ENCODE measurements at places on chromosomes 13 and 19.

DNA sequence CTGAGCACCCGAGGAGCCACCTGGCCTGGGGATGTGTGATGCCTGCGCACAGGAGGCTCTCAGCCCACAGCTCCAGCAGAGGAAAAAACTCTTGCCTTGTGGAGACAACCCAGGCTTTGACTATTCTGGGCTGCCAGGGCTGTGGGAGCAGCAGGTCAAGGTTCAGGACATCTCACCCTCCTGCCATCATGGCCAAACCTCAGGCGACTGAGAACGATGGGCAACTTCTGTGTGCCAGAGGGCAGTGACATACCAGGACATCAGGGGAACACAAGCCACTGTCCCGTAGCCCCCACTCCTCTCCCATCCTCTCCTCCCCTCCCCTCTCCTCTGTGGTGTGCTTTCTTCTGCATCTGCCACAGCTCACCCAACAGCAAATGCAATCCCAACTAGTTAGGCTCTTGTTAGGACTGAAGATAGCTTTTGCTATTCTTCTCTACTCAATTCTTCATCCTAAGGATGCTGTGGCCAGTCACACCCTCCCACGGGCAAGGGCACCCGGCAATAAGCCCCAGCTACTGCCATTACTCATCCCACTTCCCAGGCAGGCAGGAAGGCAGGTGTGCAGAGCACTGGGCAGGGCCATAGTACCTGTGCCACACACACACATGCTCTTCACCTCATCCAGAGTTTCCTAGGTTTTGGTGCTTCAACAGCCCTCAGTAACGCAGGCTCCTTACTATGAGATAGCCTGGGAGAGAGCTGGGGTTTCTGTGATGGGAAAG is 16.8 kb downstream of the ELL start:
- DNase-seq, result no peak

GRCh38 chr19:901216-902092 is 8.2 kb downstream of the RNU6-9 start:
- DNase-seq, result no peak

DNA sequence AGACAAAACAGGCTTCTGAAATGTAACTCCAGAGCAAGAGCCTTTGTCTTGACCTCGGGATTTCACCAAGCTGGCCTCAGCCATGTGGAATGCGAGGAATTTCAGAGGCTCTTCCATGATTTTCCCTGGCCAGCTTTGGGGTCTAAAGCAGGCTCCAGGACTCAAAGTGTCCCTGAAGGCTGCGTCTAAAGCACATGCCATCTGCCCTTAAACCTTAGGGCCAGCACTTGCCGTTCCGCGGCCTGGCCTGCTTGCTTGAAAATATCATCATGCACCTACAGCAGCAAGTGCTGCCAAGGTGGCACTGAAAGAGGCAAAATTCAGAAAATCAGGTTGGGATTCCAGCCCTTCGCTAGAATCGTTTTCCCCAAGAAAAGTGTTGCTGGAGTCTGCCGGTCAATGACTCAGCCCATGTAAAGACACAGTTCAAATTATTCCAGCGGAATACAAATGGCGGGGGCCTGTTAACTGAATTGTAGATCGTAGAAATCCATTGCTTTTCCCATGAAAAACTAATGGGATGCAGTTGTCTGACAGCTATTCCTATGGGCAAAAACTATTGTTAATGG is 105.7 kb upstream of the RAP2A start:
- no peak for DNase-seq

- no peak for DNase-seq
These were observed 4.2 kb upstream of the TNPO2 start for GRCh38 chr19:12727745-12728433.

DNA sequence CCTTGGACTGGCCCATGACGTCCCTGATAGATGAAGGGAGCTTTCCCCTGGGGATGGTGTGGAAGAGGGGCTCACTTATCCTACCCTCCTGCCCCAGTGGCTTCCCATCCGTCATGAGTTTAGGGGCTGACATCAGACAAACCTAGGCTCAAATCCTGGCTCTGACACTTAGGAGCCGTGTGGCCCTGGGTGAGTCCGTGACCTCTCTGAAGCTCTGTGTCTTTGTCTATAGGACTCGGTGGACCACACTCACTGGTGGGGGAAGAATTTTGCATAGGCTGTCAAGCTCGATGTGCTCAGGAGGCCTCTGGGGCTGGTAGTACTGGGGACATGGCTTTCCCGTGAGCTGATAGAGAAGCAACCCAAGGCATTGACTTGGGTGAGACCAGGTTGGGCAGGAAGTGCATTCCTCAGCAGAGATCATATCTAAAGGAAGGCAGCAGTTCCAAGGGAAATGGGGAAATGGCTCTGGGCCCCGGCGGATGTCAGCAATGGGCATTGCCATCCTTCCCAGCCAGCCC is 17.4 kb upstream of the AP1M2 start:
- DNase-seq, result no peak

DNA sequence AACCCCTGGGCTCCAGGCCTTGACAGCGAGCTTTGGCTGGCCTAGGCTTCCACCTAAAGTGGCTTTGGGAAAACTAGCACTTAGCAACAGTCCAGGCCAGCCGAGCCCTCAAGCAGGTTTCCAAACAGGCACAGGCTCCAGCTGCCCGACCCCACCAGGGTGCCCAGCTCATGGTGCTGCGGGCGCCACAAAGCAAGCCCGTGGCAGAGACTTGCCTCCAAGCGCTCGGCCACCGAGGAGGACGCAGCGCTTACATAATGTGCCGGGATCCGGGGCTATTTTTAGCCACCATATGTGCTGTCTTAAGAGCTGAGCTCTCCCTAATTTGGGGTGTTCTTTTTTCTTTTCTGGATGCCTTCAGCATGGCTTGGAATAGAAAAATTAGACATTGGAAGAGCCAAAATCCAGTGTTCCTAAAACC is 56.1 kb upstream of the F7 start:
- DNase-seq, result no peak

- DNase-seq, result no peak
These were observed 143.6 kb upstream of the SLITRK1 start for GRCh38 chr13:84025824-84026223.

- no peak for DNase-seq
These were observed 125.4 kb upstream of the ZNF507 start for GRCh38 chr19:32219881-32220472.

- DNase-seq, result peak; percentile 16
These were observed 109.8 kb upstream of the MLNR start for GRCh38 chr13:49110122-49110912.

DNA sequence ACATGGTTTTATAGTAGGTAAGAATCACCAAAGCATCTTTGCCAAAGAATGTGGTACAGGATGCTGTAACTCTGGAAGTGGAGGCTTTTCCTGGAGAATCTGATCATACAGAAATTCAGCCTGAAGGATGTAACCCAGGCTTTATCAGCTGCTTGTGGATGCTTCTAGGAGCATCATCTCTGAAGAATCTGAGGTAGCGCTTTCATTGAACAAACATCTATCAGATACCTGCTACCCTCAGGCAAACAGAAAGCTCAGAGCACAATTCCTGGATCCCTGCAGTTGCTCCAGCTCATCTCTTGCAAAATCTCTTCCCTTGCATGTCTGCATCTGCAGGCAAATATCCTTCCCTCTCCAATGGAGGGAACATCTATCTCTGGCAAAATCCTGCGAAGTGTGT is 9.3 kb downstream of the FAM124A start:
- DNase-seq, result no peak

DNA sequence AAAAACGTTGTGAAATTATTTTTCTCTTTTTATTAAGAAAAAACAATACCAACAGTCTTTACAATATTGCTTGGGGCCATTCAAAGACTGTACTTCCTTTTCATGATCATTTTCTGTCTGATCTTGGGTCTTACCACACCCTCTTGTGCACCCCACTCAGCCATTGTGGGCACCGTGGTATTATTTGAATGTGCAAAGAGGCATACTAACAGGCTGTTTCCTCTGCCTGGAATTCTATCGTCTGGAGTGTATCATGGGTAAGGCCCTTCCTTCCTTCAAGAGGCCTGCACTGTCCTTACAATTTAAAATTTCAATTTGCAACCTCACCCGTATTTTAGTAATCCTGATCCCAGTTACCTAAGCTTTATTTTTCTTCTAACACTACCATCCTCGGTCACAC is 76.5 kb downstream of the FGF14 start:
- DNase-seq, result no peak

GRCh38 chr13:40376867-40377535 is 289.4 kb downstream of the FOXO1 start:
- DNase-seq, result no peak

DNA sequence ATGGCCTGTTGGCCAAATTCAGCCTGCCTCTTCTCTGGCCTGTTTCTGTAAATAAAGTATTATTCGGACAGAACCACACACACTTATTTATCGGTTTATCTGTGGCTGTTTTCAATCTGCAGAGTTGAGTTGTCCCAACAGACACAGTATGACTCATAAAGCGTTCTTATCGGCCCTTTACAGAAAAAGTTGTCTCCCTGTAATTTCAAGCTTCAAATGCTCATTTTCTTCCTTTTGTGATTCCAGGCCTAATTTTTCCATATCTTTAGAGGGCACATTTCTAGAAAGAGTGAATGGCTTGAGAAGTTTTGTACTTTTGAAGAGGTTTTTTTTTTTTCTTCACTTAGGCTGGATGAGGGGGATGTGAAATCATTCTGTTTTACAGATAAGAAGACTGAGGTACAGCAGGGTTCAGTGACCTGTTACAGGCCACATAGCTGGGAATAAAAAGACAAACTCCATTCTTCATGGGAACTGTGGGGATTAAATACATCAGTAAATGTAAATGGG is 440.9 kb downstream of the TSHZ3 start:
- DNase-seq, result no peak

DNA sequence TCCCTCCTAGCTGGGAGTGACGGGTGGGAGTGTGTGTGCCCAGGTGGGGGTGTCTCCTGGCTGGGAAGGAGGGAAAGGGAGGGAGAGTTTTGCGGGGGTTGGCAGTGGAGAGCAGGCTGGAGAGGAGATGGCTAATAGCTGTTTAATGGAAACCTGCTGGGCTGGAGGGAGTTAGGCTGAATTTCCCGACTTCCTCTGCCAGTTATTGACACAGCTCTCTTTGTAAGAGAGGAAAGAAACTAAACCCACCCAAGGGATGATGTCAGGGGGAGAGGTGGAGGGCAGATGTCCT is 10.2 kb upstream of the ILF3 start:
- DNase-seq, result no peak

- peak; percentile 40 for DNase-seq
These were observed 97.8 kb upstream of the UBL3 start for GRCh38 chr13:29948244-29948643.

- DNase-seq, result no peak
These were observed 26.6 kb downstream of the SHISA2 start for GRCh38 chr13:26025196-26025595.

GRCh38 chr13:32431361-32431760 is 3.4 kb upstream of the N4BP2L1 start:
- DNase-seq, result no peak

GRCh38 chr13:89628567-89628966 is 1718.9 kb upstream of the MIR17HG start:
- no peak for DNase-seq

- no peak for DNase-seq
These were observed 287.2 kb downstream of the FOXO1 start for GRCh38 chr13:40379196-40379595.

DNA sequence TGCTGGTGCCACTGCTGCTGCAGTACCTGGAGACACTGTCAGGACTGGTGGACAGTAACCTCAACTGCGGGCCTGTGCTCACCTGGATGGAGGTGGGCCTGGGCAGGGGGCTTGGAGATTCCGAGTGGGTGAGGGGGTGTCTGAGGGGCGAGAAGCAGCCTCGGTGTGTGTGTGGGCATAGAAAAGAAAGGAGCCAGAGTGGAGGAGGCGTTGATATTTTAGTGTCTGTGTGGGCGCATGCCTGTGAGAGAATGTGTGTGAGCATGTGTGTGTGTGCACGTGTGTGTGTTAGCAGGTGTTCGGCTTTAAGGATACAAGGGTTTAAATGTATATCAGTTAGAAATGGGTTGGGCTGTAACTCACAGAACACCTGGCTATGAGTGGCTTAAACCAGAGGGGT is 3.7 kb downstream of the ARHGAP33 start:
- no peak for DNase-seq

DNA sequence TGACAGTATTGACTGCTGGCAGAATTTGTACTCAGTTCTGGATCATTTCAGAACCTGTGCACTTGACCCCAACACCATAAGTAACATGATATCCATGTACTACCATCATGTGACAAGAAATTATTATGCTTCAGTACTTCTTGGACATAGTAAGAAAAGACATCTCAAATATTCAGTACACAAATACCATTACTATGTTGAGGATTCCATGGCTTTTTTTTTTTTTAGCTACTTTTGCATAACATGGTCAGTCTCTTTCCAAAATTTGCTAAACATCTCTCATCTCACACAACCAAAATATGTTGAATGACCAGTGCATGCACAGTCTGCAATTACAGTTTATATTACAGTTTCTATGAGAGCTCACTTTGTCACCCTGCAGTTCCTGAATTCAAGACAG is 85.3 kb downstream of the FLT1 start:
- no peak for DNase-seq

- no peak for DNase-seq
These were observed 1422.4 kb upstream of the MIR17HG start for GRCh38 chr13:89925107-89925506.

DNA sequence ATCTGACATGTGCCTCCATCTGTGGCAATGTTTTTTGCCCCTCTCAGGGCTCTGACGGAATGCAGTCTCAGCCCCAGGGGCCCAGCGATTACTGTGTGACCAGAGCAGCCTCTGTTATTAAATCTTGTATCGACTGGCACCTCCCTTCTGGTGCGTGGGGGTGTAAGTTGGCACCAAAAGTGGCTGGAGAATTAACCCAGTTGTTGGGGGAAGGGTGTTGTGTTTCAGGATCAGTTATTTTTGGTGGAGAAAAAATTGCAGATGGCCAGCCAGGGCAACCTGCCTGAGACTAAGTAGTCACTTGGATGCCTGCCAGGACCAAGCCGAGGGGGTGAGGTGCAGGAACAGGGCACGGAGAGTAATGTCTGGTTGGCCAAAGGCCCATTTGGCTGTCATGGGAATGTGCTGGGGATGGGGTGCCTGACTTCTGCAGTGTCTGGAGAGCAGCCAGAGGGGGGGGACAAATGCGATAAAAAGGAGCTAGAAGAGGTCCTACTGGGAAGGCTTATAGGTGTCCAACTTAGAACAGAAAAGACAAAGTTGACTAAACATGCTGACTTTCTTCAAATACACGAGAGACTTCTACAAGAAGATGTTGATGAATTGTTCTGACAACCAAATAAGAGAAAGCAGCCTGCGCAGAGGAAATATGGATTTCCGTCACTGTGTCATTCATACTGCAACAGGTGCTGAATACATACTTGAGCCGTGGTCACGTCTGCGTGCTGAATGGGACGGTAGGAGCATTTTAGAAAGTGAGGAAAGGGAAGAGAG is 69.8 kb downstream of the SIAH3 start:
- DNase-seq, result no peak

GRCh38 chr19:56838909-56839651 is 1.4 kb downstream of the PEG3 start:
- no peak for DNase-seq

All from D721Med (cell line).